ENCODE measurements at places on chromosomes 4 and X.

DNA sequence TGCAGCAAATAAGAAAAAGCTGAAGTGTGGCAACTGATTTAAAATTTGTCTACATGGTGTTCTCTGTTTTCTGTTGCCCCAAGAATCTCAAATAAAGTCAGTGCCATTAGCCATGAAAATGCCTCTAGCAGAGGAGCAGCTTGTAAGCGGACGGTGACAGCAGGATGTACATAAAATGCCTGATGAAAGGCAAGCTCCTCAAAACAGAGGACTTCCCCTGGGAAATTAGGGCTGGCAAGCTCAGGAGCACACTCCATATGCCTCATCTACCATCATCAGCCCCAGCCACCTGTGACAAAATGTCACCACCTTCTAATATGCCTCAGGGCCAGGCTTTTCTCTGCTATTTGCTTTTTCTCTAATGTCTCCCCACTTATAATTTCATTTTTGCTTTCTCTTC lies 54.5 kb downstream of the ASB9 start:
- no peak for DNase-seq

DNA sequence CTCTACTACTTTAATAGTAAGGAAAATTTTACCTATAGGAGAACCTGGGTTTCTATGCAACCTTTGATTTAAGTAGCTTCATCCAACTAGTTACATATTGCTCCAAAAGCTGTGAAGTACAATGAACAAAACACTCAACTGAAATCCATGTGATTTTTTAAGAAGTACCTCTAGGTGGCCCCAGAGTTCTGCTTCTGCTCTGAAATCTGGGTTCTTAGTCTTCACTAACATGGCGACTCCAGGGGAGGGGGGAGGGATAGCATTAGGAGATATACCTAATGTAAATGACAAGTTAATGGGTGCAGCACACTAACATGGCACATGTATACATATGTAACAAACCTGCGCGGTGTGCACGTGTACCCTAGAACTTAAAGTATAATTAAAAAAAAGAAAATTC lies 73.4 kb upstream of the MAGEB2 start:
- no peak for DNase-seq

DNA sequence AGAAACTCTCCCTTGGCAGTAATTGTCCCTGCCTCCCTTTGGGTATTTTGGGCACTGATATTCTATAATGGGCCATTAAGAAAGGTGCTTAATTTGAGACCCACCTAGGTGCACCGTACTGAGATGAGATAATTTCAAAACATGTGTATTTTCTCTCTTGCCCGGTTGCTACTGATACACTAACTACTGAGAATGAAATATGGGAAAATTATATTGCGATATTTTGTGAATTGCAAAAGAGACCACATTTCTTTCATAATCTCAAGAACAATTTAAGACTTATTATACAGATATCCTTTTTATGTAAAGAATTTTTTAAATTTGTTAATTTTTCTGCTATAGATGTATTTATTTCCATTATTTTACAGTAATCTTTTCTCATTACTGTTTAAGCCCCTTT lies 284.9 kb downstream of the ADGRL3 start:
- no peak for DNase-seq

DNA sequence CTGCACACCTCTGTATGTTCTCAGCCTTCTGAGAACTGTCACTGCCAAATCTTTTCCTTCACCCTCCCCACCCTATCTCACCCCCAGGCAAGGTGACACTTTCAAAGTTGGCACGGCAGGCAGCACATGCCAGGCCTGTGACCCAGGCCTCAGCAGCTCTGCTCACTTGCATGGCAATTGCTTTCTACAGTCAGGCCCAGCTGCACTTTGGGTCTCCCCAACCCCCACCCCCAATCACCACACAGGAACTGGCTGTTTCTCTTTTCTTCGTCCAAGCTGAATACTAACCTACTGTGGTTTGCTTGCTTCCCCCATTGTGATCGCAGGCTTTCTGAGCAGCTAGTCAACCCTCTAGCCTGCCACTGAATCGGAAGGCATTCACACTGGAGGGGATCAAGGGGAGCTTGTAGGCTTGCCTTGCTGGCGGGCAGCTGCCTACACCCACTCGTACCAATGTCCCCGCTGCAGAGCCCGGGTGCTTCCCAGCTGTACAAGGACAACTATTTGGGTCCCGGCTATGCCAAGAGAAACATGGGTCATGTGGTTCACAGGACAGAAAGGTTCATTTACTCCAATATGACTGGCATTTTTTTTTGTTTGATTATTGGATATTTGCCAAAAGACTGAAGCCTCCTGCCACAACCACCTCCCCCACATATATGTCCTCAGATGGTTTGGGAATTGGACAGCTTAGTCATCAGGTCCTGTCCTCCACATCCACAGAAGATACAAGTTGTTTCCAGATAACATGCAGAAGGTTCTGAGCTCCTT lies 28.1 kb downstream of the SLC25A43 start:
- DNase-seq = no peak

DNA sequence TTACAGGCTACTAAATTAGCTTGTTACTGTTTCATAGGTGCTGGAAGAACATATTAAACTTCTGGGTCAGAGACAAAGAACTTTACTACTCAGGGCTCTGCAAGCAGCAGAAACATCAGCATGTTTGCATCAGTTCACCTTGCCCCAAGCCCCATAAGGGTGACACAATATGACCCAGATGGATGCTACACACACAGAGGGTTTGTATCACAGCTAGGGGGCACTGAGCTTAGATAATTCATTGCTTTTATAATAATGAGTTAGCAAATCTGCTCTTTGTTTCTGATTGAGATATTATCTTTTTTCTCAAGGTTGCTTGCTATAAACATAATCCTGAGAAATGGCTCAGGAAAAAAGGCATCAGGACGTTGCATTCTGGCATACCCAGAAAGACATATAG lies 4.8 kb upstream of the SYNPO2 start:
- no peak for DNase-seq

GRCh38 chr4:7158081-7158750 lies 34.1 kb upstream of the SORCS2 start:
- no peak for DNase-seq

DNA sequence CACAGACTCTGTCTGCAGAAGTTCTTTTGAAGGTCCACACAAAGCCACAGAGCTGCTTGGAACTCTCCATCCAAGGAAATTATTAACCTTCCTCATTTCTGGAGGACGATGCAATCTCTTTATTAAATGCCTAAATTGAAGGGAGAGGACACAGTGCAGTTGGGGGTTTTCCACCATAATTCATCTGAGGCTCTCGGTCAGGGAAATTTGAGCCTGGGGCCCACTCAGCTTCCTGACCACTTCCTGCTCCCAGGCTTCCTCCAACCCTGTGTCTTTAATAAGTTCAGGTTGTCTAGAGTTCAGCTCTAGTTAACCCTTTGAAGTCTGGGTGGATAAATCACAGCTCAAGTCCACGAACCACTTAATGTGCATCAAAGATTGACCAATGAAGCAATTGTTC lies 58.5 kb downstream of the PRPS1 start:
- no peak for DNase-seq

- DNase-seq = no peak
Observed at GRCh38 chrX:30230395-30230794, at the start of gene MAGEB3. MAGEB3 (plus strand) TSS chrX:30230657; CDS start chrX:30235925, 5,268 bp downstream.

DNA sequence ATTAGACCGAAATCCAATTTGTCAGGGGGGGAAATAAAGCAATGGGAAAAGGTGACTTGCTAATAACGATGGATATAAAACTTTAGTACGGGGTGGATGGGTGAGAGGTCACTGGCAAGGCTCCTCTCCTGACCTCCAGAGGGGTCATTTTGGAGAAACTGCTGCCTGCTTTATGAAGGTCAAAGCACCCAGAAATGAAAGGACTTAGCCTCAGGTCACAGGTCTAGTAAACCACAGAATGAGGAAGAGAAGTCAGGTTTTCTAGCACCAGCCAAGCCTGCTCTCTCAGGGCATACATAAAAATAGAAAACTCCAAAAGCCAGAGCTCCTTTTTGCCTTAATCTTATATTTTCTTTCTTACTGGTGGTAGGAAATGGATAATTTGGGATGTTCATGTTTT lies 134.2 kb downstream of the SHROOM3 start:
- no peak for DNase-seq

DNA sequence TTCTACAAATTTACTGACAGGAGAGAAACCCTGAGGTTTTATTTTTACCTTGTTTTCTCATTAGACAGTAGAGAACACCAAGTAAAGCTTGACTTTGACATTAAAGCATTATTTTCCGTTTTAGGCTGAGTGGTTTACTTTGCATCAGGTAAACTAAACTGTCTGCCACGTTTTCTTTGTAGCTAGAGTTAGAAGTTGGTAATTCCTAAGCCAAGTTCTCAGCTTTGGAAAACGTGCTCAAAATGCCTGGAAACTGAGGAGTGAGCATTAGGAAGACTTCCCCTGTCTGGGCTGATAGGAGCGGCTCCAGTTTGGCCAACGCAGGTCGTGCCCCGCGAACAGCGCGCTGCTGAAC lies 819 bp downstream of the PDLIM3 start:
- no peak for DNase-seq
